ENCODE measurements at places on chromosomes 1 and 21.

GRCh38 chr1:6421266-6421665 lies 1.5 kb upstream of the HES2 start:
- DNase-seq, result no peak

GRCh38 chr1:246139745-246140182 lies 367.3 kb downstream of the SMYD3 start:
- no peak for DNase-seq

- no peak for DNase-seq
Observed at GRCh38 chr21:43734131-43734927, 15.4 kb downstream of the PDXK start.

GRCh38 chr1:164562511-164562910 lies 3.5 kb downstream of the PBX1 start:
- DNase-seq, result no peak

GRCh38 chr1:205318231-205318991 lies 3.1 kb downstream of the NUAK2 start:
- no peak for DNase-seq

- no peak for DNase-seq
Observed at GRCh38 chr1:218361298-218362065, 16.3 kb downstream of the TGFB2 start.

GRCh38 chr1:113721010-113721409 lies 38.3 kb downstream of the PHTF1 start:
- no peak for DNase-seq

GRCh38 chr1:56524263-56524662 lies 55.1 kb downstream of the PLPP3 start:
- no peak for DNase-seq

GRCh38 chr1:223052931-223053330 lies 90.1 kb downstream of the TLR5 start:
- no peak for DNase-seq

GRCh38 chr1:37123276-37124115 lies 89.2 kb upstream of the GRIK3 start:
- no peak for DNase-seq

- no peak for DNase-seq
Observed at GRCh38 chr1:89298461-89298860, 25.8 kb upstream of the GBP5 start.

DNA sequence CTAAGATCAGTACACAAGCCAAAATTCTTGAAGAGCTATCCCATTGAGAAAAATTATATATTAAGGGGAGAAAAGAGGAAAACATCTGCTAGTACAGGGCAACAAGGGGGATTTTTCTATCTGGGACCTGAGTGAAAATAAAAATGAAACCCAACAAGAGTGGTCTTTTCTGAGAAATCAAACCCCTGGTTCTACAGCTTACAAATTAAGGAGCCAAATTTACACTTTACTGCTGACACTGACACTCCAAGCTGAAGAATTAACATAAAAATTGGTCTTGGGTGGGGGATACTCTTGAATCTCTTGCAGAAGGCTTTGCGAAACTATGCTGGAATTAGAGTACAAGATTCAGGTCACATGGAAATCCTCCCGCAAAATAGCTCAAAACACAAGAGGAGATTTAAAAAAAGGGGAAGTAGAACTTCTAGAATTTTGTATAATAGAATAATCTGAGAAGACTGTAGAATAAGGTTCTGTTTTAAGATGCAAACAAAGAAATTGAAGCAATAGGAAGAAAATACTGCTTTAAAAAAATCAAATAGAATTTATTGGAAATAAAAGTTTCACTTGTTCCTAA lies 32.1 kb upstream of the HSPA13 start:
- no peak for DNase-seq

GRCh38 chr1:232211149-232211548 lies 418.8 kb downstream of the SIPA1L2 start:
- DNase-seq, result no peak

All from stimulated activated CD4-positive, alpha-beta T cell treated with anti-CD3 and anti-CD28 coated beads, Interleukin-1b, Interleukin-23, amount 100 ng/mL, for 1 hour (primary cell).